ENCODE measurements at places on chromosomes 13 and 19.

GRCh38 chr13:110552767-110553166, 8.8 kb downstream of the RAB20 start:
- DNase-seq, result no peak

DNA sequence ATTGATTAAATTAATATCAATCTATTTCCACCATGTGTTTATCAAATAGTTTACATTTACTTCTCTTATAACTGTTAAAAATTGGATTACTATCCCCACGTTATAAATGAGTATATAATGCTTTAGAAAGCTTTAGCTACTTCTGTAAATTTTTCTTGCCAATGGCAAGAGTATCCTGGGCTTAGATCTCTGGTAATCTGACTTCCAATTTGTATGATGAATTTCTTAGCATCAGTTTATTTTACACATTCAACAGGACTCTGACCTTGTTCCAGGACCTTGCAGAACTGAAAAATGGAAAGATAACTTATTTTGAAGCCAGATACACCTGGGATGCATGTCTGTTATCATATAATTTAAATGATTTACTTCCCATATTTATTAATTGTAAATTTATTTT, 2759.4 kb downstream of the PCDH9 start:
- DNase-seq, result no peak

GRCh38 chr13:59914556-59914955, 249.2 kb downstream of the DIAPH3 start:
- DNase-seq, result no peak

DNA sequence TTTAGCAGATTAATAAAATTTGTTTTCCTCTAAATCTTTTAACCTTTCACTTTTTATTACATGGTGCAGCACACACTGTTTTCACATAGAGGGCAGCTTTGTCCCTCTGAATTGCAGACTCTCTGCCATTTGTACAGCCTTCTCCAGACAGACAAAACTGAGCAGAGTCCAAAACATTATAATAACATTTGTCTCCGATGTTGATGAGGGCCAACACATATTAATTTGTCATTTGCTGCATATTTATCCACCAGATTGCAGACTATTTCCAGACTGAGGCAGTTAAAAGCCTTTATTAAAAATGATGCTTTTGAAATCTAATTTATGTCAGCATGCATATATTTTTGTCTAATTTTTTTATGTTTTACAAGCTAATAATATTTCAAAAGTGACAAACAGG, 1251.9 kb upstream of the SLC10A2 start:
- peak; percentile 2 for DNase-seq

- peak; percentile 73 for DNase-seq
Observed at GRCh38 chr19:13952931-13953531, 722 bp downstream of the DCAF15 start.

DNA sequence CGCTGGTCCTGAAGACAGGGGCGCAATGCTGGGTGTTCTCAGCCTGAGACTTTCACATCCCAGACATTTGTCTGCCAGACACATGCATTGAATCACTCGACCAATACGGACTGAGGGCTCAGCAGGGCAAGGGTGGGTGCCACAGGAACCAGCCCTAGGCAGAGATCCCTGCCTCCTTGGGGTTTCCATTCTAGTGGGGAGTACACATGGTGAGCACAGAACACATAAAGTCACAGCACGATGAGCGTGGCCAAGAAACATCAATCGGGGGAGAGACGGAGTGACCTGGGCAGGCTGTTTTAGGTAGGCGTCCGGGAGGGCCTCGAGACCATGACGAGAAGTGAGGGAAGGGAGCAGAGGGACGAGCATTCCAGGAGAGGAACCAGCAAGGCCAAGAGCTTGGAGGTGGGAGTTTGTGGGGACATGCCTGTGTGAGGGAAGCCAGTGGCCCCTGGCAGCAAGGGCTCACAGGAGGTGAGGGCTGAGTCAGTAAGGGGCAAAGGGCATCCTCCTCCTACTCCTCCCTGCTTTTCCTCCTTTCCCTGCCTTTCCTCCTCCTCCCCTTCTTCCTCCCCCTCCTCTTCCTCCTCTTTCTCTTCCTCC, 126.3 kb upstream of the PEG3 start:
- no peak for DNase-seq

- DNase-seq, result no peak
Observed at GRCh38 chr13:94992036-94992960, 280.0 kb upstream of the SOX21 start.

GRCh38 chr19:2747349-2747748, 7.5 kb upstream of the SLC39A3 start:
- DNase-seq, result no peak

GRCh38 chr13:105816994-105817393, 718.5 kb downstream of the EFNB2 start:
- DNase-seq, result no peak

GRCh38 chr13:80374901-80375300, 34.0 kb upstream of the SPRY2 start:
- no peak for DNase-seq

DNA sequence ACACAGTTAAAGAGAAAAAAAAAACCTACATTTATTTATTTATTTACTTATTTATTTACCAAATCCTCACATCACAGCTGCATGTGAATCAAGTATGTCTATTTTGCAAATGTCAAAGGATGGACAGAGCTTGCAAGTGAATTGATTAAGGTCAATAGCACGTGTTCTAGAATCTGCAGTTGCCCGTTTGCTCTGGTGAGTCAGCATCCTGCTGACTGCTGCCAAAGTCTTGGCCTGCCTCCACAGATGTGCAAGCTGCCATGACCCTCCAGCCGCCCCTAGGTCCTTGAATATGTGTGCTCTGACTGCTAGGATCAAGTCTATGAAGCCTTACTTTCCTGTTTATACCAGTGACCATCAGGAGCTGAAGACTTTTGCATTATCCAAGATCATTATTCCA, 320.6 kb downstream of the GPC5 start:
- peak; percentile 47 for DNase-seq

- DNase-seq, result peak; percentile 31
Observed at GRCh38 chr19:15897738-15898276, at the start of gene CYP4F2. Gene CYP4F2 (minus strand): TSS chr19:15898074. CDS start chr19:15897611, 463 bp downstream.

DNA sequence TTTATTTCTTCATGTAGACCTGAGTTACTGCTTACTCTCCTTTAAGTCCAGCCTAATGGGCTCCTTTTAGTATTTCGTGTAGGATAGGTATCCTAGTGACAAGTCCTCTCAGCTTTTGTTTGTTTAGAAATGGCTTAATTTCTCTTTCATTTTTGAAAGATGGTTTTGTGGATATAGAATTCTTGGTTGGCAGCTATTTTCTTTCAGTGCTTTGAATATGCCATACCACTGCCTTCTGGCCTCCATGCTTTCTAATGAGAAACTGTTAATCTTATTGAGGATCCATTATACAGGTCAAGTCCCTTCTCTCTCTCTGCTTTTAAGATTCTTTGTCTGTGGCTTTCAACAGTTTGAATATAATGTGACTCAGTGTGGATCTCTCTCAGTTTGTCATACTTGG, 46.8 kb upstream of the SACS start:
- no peak for DNase-seq

GRCh38 chr13:76610819-76611415, 275.3 kb downstream of the KCTD12 start:
- DNase-seq, result no peak

DNA sequence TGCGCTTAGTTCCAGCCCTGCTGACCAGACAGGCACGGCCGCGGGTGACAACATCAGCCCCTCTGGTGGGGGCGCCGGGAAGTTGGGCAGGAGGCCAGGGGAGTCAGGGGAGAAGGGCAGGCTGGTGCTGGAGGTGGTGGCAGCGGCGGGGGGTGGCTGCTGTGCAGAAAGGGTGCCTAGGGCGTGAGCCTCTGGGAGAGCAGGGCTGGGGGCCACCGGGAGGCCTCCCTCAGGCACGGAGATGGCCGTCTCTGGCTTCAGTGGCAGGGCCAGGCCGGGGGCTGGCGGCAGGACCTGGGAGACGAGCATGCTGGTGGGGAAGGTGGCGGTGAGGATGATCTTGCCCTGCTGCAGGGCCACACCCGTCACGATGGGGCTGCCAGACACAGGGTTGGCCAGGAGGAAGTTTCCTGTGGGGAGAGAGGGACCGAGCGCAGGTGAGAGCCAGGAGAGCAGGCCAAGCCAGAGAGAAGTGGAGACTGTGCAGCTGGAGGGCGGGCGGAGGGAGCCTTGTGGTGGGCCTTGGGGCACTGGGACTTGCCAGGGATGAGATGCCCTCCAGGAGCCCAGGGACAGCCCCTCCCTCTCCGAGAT, 3.3 kb downstream of the SIX5 start:
- DNase-seq, result no peak

DNA sequence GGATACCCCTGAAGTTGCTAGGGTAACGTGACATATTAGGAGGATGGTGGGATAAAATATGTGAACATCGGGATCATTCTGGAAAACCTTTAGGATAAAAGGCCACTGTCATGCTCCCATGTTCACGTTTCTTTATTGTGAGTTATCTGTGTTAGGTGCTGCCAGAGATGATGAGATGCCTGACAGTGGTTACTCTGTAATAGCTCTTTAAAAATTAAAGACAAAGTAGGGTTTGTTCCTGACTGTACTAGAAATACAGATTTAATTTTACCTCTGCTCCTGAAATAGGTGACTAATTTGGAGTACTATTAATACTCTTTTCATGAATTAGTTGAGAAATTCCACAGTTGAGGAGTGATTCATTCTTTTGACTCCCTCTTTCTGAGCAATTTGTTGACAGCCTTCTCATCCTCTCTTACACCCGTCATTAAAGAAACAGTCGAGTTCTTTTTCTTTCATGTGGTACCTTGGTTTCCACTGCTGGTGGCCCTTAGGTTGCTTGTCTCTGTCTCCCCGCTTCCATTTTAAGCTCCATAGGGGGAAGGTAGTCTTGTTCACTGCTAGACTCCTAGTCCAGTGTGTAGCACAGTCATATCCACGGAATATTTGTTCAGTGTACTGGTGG, 28.4 kb downstream of the SAE1 start:
- DNase-seq, result no peak

DNA sequence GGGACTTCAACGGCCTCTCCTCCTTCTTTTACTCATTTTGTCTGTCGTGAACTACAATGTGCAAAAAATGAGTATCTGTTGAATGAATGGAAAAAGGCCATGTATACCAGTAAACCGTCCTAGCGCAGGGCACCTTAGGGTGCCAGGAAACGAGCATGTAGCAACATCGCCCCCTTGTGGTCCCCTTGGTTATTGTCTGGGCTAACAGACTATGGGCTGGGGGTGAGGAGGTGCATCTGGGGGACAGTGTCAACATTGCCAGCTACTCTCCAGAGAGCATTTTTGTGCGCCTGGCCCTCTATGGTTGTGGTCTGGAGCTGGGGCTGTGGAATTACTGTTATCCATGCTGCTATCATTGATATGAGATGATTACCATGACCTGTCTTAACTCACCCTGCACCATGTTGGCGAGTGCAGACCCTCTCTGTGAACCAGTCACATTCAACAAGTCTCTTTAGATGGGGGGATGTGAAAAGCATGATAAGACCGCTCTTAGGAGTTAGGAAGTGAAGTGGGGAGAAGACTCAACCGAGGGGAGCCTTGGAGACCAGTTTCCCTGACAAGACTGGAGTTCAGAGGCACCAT, 22.8 kb upstream of the SIGLEC11 start:
- DNase-seq, result peak; percentile 81

DNA sequence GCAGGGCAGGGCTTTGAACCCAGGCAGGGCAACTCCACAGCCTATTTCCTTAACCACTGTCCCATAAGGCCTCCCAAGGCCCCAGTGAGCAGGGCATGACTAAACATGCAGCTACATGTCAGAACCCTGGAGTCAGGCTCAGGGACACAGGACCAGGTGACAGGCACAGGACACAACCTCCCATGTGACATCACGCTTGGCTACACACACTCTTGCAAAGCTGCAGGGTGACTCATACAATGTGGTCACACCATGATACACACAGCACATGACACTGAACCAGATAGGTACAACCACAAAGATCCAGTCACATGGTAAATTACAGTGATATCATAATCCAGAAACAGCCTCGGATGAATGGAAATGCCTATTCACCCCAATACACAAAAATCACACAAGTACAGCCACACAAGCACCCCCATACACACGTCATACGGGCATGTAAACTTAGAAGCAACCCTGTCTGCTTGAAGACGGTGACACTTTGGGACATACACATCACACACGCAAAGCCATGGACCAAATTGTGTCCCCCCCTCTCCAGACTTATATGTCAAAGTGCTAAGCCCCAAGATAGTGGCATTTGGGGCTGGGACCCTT, 14.5 kb downstream of the KLK4 start:
- DNase-seq, result peak; percentile 61

- no peak for DNase-seq
Observed at GRCh38 chr13:78430166-78430791, 173.1 kb downstream of the POU4F1 start.

DNA sequence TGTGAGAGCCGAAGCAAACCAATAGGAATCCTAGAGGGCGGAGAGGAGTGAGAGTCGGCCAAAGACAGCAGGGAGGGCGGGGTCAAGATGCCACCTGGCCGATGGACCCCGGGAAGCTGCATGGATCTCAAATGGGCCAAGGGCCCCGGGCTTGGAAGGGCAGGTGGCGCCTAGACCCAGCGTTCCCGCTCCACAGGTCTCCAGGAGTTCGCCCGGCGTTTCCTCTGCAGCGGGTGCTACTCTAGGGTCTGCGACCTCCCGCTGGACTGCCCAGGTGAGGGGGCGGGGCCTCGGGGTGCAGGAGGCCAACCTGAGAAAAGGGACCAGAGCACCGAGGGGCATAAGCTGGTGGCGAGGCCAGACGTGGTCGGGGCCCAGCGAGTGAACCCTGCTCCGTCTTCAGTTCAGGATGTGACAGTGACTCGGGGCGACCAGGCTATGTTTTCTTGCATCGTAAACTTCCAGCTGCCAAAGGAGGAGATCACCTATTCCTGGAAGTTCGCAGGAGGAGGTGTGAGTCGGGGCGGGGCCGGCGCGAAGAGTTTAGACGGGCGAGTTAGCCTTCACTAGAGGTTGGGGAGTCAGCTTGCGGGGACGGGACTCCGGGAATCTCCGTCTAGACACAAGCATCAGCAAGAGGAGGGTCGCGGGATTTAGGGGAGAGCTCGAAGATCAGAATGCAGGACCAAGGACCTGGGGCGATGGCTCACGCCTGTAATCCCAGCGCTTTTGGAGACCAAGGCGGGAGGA, 9.9 kb downstream of the SPACA6 start:
- no peak for DNase-seq

- peak; percentile 92 for DNase-seq
Observed at GRCh38 chr13:105436943-105437342, 1098.5 kb downstream of the EFNB2 start.

DNA sequence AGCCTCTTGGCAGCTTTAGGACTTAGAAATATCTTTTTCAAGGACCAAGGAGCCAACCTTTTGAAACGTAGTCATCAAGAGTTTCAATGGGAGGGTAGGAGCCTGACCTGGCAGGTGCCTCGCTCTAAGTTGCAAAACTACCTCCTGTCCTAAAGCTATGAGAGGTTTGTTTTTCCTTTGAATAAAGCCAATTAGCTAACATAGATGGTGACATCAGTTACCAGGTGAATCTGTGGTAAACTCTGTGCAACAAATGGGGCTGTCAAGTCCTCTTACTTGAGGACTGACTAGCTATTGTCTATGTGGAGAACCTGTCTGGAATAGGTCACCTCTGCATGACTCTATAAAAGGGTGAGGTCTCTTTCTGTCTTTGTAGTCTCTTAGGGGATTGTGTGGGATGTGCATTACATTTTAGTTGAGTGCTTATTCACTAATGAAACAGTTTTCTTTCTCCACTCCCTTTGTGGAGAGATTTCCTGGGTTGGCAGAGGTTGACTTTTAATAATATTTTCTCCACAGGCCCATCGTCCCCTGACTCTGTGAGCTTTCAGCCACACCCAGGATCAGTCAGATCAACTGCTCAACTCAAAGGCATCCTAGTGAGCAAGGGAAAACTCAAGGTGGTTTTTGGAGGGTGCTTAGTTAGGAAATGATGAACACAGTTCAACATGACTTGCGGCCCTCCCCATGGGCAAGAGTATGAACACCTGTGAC, 9.9 kb downstream of the ARL11 start:
- no peak for DNase-seq

- DNase-seq, result no peak
Observed at GRCh38 chr13:38228322-38228721, 121.3 kb upstream of the UFM1 start.

Data from hematopoietic multipotent progenitor cell treated with erythropoietin and hydrocortisone succinate and interleukin-3 and kit ligand, for 4 days (in vitro differentiated cells).